ENCODE measurements at places on chromosomes 3 and 15.

- no peak for DNase-seq
Observed at GRCh38 chr3:37475435-37475834, 301.1 kb upstream of the LRRFIP2 start.

DNA sequence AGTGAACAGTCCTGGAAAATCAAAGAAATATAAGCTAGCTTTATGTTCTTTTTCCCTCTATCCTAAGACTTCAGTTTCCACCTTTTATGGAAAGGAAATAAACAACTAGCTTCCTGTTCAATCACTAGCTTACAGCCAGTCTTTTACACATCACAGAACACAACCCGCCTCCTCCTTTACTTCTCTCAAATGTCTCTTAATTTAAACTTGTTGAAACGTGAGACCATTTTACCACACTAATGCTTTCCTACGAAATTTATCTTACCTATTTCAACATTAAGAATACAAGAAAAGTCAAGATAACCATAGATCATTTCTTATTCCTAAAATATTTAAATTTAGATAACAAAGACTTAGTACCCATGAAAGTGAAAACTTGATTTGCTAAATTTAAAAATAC, 6.2 kb downstream of the PRTG start:
- DNase-seq = no peak

GRCh38 chr3:127538569-127538968, 52.0 kb downstream of the TPRA1 start:
- DNase-seq = no peak

GRCh38 chr3:109028753-109029152, 75.1 kb upstream of the GUCA1C start:
- DNase-seq = no peak

- DNase-seq = no peak
Observed at GRCh38 chr3:16305111-16305541, 40.1 kb downstream of the OXNAD1 start.

DNA sequence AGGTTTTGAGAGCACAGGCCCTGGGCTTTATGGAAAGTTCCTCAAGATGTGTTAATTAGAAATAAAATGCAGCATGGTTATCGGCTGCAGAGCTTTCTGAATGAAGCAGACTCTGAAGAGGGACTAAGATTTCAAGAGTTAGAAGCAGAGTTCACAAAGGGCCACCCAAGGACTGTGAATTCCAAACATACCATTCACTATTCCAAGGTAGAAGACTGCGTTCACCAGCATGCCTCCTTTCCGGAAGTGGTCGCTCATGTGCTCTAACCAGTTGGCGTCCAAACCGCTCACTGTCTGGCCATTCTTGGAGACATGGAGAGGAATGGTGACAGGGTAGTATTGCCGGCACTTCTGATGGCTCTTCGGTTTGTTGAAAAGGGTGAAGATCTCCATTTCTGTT, 104.9 kb downstream of the OXNAD1 start:
- DNase-seq = no peak

GRCh38 chr3:157534725-157535161, 31.5 kb upstream of the VEPH1 start:
- no peak for DNase-seq

GRCh38 chr3:135927155-135927554, 38.4 kb upstream of the PPP2R3A start:
- no peak for DNase-seq

GRCh38 chr3:33989229-33989628, 190.8 kb downstream of the PDCD6IP start:
- DNase-seq = no peak

DNA sequence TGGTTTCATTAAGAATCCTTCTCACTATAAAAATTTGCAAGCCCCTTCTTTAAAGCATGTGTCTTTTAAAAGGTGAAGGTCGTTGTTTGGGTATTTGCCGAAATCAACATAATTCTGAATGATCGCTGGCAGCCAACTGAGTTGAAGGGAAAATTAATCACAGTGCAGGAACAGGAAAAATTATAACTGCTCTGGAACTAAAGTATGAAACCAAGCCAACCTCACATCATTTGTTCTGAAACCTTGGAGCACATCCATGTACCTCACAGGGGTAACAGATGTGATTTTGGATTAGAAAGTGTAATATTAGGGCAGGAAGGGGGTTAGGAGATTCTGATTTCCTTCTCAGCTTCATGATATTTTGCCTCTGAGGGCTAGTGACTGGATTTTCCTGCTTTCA, 52.2 kb upstream of the PTX3 start:
- no peak for DNase-seq

DNA sequence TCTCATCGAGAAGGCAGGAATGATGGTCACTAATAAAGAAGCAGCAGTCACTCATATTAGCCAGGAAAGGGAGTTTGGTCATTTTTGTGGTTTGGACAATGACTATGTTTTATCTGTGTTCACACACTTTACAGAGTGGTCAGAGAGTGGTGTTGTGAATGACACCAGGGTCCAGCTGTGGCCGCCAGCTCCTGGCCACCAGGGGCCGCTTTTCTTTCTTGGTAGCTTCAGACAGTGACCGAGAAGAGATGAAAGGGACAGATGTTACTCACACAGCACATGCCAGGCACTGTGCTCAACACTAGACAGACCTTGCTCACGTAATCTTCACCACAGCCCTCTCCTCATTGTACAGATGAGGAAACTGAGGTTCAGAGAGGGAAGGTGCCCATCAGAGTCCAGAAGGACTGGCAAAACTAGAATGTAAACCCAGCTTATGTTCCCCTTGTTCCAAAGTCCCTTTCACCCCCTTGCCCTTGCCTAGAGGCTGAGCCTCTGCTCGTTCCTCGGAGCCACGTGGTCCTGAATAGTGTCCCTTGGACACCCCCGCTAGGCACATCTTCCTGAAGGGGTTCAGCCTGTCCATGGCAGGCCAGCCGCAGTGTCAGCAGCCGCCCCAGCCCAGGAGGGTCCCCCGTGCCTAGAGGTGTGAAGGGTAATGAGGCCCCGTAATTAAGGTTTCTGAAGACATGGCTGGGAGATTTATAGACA, 55.6 kb downstream of the CYP11A1 start:
- no peak for DNase-seq

- no peak for DNase-seq
Observed at GRCh38 chr3:33046521-33046920, 50.4 kb downstream of the GLB1 start.

DNA sequence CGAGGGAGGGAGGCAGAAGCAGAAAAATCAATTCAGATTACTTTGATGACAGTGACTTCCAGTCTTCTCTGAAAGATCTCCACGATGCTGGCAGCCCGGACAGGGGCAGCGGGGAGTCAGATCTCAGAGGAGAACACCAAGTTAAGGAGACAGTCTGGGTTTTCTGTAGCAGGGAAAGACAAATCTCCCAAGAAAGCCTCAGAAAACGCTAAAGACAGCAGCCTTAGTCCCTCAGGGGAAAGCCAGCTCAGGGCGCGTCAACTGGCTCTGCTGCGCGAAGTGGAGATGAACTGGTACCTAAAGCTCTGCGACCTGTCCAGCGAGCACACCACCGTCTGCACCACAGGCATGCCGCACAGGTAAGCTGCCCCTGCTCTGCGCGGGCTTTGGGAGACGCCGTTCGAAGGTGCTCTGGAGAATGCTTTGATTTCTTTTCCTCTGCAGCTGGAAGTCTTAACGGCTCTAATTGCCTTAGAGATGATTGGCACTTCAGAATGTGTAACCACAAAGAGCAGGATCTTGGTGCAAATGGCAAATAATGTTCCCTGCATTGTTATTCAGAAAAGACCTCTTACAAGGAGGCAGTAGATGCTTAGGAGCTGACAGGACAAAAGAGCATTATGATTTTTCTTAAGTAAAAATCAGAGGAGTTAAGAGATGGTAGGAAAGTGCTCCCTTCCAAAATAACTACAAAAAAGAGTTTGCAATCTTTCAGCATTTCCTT, at the start of gene KCNAB1:
KCNAB1 (plus strand) TSS at position 51 of the 724 bp plus-strand sequence.
- DNase-seq = no peak

- DNase-seq = no peak
Observed at GRCh38 chr15:33360886-33361285, 50.1 kb downstream of the RYR3 start.

- DNase-seq = no peak
Observed at GRCh38 chr3:14425581-14426304, 23.3 kb downstream of the SLC6A6 start.

DNA sequence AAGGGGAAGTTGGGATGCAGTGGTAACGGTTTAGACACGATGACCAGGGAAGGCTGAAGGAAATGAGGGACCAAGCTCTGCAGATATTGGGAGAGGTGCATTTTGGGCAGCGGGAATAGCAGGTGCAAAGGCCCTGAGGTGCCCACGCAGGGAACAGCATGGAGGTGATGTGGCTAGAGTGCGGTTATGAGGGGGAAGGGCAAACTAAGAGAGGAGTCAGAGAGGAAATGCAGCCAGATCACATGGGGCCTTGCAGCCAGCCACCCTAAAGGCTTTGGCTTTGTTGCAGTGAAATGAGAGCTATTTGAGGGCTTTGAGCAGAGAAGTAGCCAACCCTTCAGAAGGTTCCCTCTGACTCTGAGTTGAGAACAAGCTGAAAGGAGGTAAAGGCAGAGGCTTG, 2.6 kb downstream of the SPATA12 start:
- DNase-seq = no peak

DNA sequence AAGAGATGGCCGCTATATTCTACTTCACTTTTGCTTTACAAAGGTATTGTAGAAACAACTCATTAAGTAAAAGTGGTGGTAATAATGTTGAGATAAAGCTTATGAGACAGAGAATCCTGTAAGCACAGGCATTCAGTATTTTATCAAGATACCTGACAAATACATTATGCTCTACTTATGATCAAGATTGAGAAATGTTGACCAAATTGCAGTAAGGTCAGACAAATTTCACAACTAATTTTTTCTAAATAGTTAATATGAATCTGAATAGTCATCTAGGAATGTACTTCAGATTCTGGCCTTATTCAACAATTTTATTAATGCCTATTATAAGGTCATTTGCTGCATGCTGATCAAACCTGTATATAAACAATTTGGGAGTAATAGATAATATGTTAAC, 95.1 kb upstream of the MBNL1 start:
- no peak for DNase-seq

Measured in NCI-H2081 treated with DMSO at 0.1 percent for 48 hours (cell line).